ENCODE measurements at places on chromosomes 13 and 19.

DNA sequence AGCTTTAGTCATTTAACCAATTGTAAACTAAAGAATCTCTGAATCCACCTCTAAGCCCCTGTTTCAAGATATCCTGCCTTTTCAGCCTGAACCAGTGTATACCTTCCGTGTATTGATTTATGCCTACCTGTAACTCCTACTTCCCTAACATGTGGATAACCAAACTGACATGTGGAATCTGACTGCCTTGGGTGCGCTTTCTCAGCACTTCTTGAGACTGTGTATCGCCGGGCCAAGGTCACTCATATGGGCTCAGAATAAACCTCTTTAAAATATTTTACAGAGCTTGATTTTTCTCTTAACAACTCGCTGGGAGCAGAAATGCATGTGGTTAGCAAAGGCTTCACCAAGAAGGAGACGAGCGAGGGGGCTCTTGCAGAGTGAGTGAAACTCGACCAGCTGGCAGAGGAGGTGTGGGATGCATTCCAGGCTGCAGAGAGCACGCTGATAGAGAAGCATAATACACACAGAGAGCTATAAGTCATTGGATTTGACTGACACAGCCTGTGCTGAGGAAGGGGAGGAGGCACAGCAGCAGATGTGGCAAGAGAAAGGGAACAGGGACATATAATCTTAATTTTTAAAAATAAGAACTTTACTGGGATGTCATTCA, 268.2 kb upstream of the MAB21L1 start:
- DNase-seq, result peak; percentile 72

GRCh38 chr13:41229356-41229755, 34.0 kb downstream of the MTRF1 start:
- DNase-seq, result no peak

DNA sequence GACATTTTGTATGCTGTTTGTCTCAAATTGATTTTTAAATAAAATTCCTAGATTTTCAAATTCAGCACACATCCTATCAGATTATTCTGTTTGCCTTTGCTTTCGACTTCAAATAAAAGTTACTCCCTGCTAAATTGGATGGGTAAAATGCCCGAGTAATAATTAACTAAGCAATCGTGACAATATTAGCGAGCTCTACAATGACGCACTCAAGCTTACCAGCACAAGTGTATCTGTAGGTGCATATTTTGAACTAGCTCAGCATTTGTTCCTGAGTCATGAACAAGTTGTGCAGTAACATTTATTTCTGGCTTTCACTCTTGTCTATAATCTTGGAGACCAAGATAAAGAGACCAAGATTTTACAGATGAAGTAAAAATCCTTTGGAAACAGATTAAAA, 113.4 kb downstream of the UBL3 start:
- DNase-seq, result no peak

GRCh38 chr13:80348314-80348713, 7.4 kb upstream of the SPRY2 start:
- DNase-seq, result no peak

DNA sequence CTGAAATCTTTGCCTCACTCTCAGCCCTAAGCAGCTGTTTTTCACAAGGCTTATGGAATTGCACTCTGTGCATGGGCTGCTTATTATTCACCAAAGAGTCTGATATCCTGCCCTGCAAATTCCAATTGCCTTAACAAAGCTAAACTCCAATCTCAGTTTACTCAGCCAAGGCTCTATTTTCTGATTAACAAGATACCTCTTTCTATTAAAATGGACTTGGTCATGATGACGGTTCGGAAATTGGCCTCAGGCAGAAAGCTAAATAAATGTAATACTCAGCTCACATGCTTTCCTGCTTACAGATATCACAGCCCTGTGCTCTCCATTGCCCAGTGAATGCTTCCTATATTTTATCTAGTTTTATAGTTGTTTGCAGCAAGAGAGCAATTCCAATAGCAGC, 1270.8 kb downstream of the PCDH9 start:
- DNase-seq, result no peak

DNA sequence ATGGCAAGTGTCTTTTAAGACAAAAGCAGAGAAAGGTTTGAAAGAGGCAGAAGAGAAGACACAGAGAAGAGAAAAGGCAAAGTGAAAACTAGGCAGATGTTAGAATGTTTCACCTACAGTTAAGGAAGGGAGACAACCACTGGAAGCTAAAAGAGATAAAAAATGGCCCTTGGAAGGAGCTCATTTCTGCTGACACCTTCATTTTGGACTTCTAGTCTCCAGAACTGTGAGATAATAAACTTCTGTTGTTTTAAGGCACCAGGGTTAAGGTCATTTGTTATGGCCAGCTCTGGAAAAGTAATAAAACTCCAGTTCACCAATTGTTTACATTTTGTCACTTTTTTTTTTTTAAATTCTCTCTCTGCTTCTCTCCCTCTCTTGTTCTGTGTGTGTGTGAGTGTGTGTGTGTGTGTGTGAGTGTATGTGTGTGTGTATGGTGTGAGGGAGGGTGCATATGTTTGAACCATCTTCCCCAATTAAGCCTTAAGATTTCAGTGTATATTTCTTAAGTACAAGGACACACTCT, 374.6 kb downstream of the DACH1 start:
- no peak for DNase-seq

GRCh38 chr13:20499986-20500385, 25.7 kb downstream of the CRYL1 start:
- no peak for DNase-seq
